ENCODE measurements at places on chromosomes 4 and X. TPM values are rescaled to one million over a fixed set of nuclear protein-coding genes. Genes with fewer than 3 reads are reported as not detected.

DNA sequence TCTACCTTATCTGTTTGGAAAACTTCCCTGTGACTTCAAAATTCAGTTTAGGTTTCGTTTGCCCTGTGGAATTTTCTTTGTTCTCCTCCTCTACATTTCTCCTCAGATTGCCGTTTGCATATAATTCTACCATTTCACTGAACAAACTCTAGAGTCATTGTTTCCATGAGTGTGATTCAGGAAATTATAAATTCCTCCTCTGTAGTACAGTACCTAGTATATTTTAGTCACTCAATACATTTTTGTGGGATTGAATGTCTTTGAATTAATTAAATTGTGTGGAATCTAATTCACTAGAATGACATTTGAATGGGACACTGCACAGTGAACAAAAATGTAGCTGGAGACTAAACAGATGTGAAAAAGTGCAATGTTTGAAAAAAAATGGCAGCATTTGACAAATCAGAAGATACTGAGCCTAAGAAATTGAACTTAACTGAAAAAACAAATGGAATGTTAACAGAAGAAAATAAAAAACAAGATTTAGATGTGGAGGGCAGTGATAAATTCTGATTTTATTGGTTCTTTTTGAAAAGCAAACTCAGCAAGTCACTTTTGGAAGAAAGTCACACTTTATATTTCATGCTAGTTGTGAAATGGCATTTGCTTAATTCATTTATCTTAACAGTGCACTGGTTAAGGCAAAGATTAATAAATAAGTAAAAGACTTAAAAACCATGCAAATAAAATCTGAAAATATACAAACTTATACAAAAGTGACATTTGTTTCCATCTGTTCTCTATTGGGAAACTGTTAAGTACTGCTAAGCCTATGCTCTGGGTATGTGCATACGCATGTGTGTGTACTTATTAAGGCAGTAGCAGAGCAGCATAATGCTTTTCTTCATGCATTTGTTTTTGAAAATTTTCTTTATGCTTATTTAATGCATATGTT lies 512.3 kb downstream of the FAT4 start:
- no peak overlapping the region for H3K27ac ChIP-seq
- H3K4me3 ChIP-seq: no peak overlapping the region
- H3K36me3 ChIP-seq: no peaks in the 10 kb centered on the region
- no peak for DNase-seq

DNA sequence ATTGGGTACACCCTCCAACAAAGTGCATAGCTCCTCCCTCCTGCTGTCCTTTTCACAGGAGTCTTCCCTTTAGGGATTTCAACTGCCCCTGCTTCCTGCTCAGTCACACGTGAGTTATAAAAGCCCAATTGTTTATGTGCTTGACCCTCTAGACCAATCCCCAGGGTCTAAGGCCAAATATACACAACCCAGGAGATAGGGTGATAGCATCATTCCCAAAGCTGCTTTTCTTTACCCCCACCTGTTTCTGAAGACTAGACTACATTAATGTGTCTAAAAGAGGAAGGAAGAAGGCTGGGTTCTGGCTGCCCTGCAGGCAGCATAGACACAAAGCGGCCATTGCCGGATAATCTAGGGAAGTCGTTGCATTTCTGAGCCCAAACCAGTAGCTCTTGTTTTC lies 526.7 kb upstream of the FRG1 start:
- no peak overlapping the region for H3K27ac ChIP-seq
- H3K27me3 ChIP-seq: no peaks in the 10 kb centered on the region
- no peak for DNase-seq
- no peaks in the 10 kb centered on the region for H3K4me1 ChIP-seq
- no peaks in the 10 kb centered on the region for H3K36me3 ChIP-seq

- peaks cover 2% of the 10 kb centered on the region for H3K27me3 ChIP-seq
- H3K27ac ChIP-seq: no peak overlapping the region
- H3K36me3 ChIP-seq: no peaks in the 10 kb centered on the region
- no peaks in the 10 kb centered on the region for H3K4me1 ChIP-seq
- DNase-seq: no peak
Measured at GRCh38 chr4:124253080-124253479, 459.5 kb downstream of the ANKRD50 start.

DNA sequence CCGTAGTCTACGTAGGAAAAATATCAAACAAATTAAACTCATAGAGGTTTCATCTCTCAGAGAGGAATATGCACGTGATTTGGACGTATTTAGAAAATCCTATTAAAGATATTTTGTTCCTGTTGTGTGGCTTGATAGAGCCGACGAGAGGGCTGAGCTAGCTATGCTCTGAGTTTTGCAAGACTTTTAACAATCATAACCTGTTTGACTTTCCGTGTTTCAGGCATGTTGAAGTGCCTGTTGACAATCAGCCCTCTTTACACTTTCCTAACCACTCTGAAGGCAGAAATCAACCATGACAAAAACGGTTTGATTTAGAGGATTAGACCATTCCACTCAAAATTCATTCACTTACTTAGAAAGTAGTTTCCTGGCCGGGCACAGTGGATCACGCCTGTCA lies 297.3 kb downstream of the ASMT start:
- no peaks in the 10 kb centered on the region for H3K27me3 ChIP-seq
- H3K27ac ChIP-seq: no peak overlapping the region
- no peak for DNase-seq

DNA sequence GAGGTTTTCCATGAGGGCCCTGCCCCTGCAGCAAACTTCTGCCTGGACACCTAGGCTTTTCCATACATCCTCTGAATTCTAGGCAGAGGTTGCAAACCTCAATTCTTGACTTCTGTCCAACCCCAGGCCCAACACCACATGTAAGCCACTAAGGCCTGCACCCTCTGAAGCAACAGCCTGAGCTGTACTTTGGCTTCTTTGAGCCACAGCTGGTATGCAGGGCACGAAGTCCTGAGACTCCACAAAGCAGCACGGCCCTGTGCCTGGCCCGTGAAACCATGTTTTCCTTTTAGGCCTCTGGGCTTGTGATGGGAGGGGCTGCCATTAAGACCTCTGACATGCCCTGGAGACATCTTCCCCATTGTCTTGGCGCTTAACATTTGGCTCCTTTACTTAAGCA lies 728.4 kb upstream of the FTHL17 start:
- no peak overlapping the region for H3K4me3 ChIP-seq
- no peaks in the 10 kb centered on the region for H3K36me3 ChIP-seq
- no peak for DNase-seq
- H3K27me3 ChIP-seq: no peaks in the 10 kb centered on the region

DNA sequence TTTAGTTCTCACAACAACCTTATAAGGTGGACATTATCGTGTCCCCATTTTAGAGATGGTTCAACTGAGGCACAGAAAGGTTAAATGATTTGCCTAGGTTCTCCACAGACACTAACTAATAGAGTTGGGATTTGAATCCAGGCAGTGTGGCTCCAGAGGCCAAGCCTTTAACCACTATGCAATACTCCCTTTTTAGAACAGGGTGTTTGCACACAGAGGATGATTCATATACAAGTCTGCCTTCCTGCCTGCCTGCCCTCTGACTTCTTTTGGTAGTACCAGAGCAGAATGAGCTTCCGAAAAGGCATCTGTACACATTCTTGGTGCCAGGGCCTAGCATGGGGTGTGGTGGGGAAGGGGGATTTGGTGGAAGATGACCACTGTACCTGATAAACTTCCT lies 150.8 kb upstream of the ARHGEF9 start:
- H3K27me3 ChIP-seq: no peaks in the 10 kb centered on the region
- H3K36me3 ChIP-seq: no peaks in the 10 kb centered on the region
- no peak overlapping the region for H3K4me3 ChIP-seq
- no peak for DNase-seq

- H3K36me3 ChIP-seq: peaks cover 7% of the 10 kb centered on the region
- DNase-seq: no peak
- no peak overlapping the region for H3K4me3 ChIP-seq
- no peak overlapping the region for H3K27ac ChIP-seq
- peaks cover 57% of the 10 kb centered on the region for H3K4me1 ChIP-seq
Measured at GRCh38 chr4:158775091-158775651, 6.3 kb downstream of the FNIP2 start.

GRCh38 chrX:141469469-141469868 lies 115.1 kb downstream of the SPANXA1 start:
- H3K4me1 ChIP-seq: no peaks in the 10 kb centered on the region
- DNase-seq: no peak
- no peaks in the 10 kb centered on the region for H3K27me3 ChIP-seq
- H3K36me3 ChIP-seq: no peaks in the 10 kb centered on the region
- H3K27ac ChIP-seq: no peak overlapping the region

DNA sequence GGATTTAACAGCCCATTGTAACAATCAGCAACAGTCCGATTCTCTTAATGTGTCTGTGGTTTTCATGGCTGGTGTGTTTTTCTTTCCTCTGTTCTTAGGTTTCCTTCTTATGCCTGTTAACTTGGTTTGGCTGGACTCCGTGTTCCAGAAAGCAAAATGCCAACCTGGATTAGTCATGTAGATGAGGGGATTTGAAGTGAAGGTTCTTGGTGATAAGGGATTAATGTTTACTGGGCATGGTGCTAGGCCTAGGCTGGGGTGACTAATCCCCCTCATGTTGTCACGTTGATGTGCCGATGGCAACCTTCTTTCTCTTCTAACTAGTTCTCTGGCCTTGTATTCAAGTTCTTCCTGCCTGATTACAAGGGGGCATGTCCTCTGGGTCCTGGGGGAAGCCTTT lies 85.9 kb downstream of the REPS2 start:
- no peaks in the 10 kb centered on the region for H3K4me1 ChIP-seq
- no peak overlapping the region for H3K4me3 ChIP-seq
- H3K27ac ChIP-seq: no peak overlapping the region
- no peaks in the 10 kb centered on the region for H3K27me3 ChIP-seq

GRCh38 chr4:83866834-83867621 lies 331.1 kb downstream of the GPAT3 start:
- no peak overlapping the region for H3K4me3 ChIP-seq
- no peaks in the 10 kb centered on the region for H3K36me3 ChIP-seq
- DNase-seq: no peak
- no peaks in the 10 kb centered on the region for H3K4me1 ChIP-seq
- no peaks in the 10 kb centered on the region for H3K27me3 ChIP-seq
- H3K27ac ChIP-seq: no peak overlapping the region

DNA sequence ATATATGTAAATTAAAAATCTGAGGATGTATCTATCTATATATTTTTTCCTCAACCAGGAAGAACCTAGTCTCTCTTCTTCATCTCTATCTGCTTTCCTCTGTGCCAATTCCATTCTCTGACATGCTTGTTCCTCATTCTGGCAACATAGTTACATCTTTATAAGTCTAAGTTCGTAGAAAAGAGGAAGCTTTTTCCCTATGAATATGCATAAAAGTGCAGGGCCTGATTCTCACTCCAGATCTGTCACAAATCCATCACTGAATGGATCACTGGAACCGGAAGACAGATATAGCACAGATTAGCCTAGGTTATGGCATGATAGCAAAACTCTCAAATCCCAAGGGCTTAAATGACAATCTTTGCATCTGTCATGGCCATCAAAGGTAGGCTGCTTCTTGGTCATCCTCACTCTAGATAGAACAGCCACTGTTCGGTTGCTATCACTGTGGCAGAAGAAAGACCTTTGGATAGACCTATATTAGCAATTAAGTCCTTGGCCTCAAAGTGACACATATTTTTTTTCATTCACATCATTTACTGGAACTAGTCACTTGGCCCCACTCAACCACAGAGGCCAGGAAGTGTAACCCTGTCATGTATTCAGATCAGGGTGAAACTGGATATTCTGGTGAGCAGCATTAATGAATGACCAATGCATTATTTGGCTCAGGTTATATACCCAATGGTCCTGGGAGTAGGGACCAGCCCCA lies 22.2 kb downstream of the DTHD1 start:
- H3K27ac ChIP-seq: no peak overlapping the region
- H3K4me3 ChIP-seq: no peak overlapping the region
- peaks cover 13% of the 10 kb centered on the region for H3K4me1 ChIP-seq
- DNase-seq: no peak

DNA sequence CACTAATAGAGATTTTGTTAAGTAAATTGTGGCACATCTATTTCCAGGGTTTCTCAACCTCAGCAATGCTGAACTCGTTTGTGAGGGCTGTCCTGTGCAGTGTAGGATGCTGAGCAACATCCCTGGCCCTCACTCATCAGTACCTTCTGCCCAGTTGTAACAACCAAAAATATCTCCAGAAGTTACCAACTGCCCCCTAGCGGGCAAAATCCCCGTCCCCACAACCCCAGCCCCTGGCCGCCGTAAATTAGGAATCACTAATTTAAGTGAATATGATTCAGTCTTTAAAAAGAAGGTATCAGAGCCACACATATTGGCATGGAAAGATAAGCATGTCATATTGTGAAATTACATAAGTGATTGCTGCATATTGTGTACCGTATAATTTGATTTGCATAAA lies 123.4 kb downstream of the ASB9 start:
- no peak overlapping the region for H3K4me3 ChIP-seq
- DNase-seq: no peak

DNA sequence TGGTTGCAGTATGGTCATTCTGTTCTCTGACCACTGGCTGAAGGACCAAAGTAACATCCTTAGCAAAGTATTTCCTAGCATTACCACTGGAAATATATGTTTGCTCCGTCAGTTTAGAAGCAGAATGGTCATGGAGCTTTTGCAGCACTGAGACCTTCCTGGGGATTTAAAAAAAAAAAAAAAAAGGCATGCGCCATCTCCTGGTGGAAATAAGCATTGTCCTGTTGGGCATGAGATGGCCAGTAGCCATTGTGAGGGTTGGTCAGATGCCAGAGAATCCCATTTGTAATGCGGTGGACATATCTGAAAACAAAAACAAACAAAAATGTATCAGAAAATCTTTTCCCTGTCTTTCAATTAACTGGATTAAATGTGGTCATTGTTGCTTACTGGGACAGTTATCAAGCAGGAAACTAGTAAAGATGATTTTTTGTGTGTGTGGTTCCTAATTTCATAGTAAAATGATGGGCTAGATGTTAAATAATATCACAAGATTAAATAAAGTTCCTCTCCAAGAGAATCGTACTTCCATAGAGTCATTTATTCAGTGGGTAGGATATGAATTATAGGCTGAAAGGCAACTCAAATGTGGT lies 139.6 kb downstream of the SOWAHB start:
- peaks cover 7% of the 10 kb centered on the region for H3K27me3 ChIP-seq
- peaks cover 2% of the 10 kb centered on the region for H3K4me1 ChIP-seq
- no peak overlapping the region for H3K27ac ChIP-seq

Gene TRMT2B
- total RNA-seq: 25.8 TPM

Gene ITM2A
- total RNA-seq: 185 TPM

Gene SMIM10L2A
- 0.60 TPM for total RNA-seq

Gene TLR10
- 0.23 TPM for total RNA-seq

Gene MUC7
- total RNA-seq: not detected

Gene PASD1
- not detected for total RNA-seq

Gene CPLX1
- 0.42 TPM for total RNA-seq

Gene TRIM61
- 1.1 TPM for total RNA-seq

Gene VSIG1
- 9.9 TPM for total RNA-seq

Gene MGARP
- total RNA-seq: 0.21 TPM

Gene DSPP
- not detected for total RNA-seq

Gene MEPE
- not detected for total RNA-seq

Gene LIAS
- total RNA-seq: 14.2 TPM

Measured in activated CD4-positive, alpha-beta T cell treated with anti-CD3 and anti-CD28 coated beads, Interleukin-2, amount 10 ng/mL, durations not matched to agents 7 days and 5 days (primary cell).